ENCODE measurements at places on chromosomes 11 and 22.

DNA sequence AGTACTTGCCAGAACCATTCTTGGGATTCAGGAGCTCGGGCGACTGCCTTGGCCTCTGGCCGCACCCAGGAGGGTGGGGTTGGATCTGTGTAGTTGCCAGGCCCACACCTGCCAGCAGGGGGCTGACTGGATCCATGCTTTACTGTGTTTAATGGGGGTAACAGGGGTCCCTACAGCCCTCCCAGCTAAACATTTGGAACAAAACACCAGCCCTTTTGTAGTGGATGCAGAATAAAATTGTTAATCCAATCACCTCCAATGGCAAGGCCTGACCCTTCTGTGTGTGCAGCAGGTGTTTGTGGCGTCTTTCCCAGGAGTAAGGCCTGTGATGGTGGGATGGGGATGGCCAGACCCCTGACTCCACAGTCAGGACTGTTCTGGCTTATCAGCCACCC, 22.5 kb downstream of the SUN2 start:
- DNase-seq, result no peak

DNA sequence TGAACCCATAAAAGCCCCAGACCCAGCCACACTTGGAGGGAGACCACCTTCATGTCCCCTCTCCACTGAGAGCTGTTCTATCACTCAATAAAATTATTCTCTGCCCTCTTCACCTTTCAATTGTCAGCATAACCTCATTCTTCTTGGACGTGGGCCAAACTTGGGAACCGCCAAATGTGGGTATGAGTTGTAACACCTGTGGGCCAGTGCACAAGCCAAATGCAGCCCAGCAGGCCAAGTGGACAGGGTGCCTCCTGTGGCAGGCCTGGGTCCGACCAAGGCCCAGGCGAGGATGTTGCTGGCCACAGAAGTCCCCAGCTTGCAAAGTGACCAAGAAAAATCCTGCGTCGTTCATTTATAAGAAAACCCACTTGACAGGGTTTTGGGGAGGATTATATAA, 621.2 kb downstream of the METTL15 start:
- DNase-seq, result no peak

- no peak for DNase-seq
These were observed 309.9 kb downstream of the GUCY1A2 start for GRCh38 chr11:106708348-106708747.

DNA sequence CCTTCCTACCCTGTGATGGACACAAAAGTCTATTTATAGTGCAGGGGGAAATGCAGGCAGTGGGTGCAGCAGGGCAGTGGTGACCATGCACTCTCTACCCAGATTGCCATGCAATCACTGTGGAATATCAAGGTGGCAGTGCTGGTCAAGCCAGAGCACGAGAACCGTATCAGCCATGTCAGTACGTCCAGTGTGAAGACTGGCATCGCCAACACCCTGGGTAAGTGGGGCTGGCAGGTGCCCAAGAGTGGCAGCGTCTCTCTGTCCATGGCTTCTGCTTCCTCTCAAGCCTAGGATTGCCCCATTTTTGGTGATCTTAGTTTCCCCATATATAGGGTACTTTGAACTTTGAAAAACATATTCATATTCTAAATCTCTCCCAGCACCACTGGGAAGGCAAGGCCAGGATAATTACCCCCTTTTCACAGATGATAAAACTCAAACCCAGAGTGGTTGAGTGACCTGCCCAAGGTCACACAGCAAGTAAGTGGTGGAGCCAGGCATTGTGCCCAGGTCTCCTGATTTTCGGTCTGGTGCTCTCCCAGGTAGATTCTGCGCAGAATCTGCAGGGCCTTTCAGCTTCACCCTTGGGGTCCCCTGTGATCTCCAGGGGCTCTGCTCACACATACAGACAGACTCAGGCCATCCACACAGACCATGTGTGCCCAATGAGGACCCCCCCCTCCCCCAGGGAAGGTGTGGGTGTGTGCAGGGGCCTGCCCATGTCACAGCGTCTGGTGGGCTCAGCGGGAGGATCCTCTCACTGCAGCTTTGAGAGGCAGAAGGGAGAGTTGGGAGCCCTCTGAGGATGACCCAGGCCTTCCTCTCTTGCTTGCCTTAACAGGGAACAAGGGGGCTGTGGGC, 7.1 kb downstream of the INPPL1 start:
- no peak for DNase-seq

GRCh38 chr11:93196816-93197379, 893 bp downstream of the SLC36A4 start:
- no peak for DNase-seq

DNA sequence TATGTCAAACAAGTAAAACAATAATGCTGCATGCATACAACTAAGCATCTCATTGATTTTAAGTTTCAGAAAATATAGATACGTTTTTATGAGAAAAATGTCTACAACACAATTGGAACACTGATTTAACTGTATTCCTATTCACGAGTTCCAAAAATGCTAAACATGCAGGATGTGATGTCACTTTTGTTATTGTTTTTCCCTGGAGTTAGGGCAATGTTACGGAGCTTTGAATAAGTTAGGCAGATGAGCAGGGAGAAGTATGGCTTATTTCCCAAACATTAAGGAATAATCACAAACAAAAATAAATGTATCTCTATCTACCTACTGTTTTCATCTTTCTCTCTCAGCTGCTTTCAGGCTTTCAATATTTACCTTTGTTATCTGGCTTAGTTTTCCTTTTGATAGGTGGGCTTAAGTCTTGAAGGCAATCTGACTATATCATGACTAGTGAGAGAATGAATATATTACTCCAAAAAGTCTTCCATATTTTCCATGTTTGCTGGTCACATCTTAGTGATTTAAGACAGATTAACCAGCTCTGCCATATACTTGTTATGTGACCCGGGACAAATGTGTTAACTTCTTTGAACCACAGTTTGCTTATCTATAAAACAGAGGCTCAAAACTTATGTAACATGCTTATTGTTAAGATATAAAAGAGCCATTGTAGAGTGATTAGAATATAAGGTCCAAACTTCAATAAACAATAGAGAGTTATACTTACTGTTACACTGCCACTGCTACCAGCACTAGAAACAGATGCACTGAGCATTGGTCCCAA, 854.4 kb upstream of the CCDC90B start:
- no peak for DNase-seq

- no peak for DNase-seq
These were observed 7.8 kb downstream of the KIRREL3 start for GRCh38 chr11:126992804-126993111.

DNA sequence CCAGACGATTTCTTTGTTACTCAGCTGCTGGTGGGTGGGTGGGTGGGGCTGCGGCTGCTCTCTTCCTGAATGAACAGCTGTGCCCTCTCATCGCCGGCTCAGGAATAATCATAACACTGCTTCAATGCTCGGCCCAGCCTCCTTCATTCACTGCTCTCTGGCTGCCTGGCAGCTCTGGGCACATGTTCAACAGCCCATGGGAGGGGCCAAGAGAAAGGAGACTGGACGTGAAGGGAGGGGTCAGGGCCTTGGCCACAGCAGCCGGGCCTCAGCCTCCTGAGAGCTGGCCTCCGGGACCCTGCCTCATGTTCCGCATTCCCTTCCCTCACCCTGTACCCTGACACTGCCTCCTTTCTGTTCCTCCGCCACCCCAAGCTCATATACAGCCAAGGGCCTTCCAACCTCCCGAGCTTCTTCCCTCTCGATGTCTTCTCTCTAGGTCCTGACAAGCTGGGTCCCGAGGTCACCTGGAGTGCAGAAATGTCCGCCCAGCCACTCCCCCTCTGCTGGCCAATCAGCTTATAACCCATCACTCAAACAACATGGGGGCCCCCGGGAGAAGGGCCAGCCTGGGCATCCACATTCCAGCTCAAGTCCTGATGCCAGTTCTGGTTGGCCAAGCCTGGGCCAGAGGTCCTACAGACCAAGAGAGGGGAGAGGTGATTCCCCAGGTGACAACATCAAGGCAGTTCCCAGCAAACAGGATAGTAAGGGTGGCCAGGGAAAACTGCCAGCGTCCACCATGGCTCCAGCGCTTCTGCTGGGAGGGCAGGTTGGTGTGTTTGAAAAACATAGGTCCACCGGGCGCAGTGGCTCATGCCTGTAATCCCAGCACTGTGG, 3.2 kb upstream of the CSDC2 start:
- DNase-seq, result no peak

DNA sequence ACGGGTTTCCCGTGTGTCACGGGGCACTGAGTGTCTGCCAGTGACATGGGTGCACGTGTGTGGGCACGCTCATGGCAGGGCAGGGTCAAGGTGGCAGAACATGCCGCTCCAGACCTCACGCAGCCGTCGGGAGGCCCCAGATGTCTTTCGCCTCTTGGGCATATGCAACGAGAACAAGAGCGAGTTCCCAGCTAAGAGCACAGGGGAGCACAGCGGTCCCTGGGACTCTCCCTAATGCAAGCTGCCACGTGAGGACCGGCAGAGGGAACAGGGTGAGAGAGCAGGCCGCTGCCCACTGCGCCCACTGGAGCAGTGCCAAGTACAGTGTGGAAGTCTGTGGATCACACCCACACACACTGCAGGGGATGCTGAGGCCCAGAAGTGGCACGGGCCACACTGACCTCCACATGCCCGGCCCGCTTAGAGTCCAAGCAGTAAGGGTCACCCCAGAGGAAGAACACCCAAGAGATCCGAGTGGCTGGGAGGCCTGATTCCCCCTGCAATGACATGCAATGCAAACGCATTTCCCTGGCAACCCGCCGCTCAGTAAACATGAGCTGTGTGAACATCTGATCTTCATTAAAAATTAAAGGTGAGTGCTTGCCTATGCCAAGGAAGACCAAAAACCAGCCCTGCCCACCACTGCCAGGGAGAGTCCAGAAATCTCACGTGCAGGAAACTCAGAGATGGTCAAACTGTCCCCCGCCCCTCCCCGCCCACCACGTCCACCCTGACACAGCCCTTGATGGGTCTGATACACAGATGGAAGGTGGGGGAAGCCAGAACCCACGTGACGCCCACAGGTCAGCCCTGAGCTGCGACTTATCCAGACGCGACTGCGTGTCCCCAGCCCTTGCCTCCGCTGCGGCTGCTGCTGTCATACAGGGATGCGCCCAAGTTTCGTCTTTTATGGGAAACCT, 11.7 kb downstream of the CERK start:
- no peak for DNase-seq

- no peak for DNase-seq
These were observed 57.6 kb downstream of the KREMEN1 start for GRCh38 chr22:29130476-29130875.

DNA sequence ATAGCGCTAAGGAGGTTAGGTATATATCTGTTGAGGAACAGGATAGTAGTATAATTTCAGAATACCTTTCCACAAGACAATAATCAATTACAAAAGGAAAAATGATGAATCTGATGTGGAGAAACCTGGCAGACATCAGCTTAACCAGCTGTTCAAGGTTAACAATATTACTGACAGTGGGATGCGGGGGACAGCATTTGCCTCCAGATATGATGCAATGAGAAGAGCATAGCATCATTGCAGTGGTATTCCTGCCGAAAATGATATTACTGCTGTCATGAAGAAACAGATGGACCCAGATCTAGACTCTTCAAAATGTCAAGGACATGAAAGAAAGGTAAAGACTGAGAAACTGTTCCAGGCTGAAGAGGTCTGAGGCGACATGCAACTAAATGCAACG, 49.7 kb downstream of the RBFOX2 start:
- DNase-seq, result no peak

- no peak for DNase-seq
These were observed 561 bp downstream of the PGM2L1 start for GRCh38 chr11:74397501-74398243.

- DNase-seq, result no peak
These were observed 36.3 kb upstream of the PPARA start for GRCh38 chr22:46113910-46114517.

GRCh38 chr11:119872611-119873310, 143.8 kb upstream of the NECTIN1 start:
- DNase-seq, result no peak

DNA sequence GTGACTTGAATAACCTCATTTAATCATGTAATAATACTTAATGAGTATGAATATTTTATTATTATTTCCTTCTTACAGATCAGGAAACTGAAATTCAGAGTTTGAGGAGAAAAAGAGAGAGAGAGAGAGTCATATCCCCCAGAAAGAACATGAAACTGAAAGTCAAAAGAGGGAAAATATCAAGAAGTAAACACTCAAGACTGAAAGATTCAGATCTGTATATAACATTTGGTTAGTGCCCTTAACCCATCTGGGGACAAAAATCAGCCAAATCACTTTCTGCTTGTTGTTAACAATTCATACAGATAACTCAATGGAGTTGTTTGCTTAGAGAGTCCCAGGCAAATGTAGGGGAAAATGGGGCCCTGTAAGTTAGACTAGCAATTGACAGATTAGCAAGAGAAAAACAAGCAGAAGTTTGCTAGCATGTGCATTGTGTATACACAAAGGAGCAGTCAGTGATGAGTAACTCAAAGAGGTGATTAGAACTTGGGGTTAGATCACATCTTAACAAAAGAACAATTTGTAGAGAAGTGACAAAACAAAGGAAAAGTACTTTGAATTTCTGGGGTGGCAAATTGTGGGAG, 25.9 kb upstream of the MMP13 start:
- no peak for DNase-seq

GRCh38 chr22:19918332-19919106, 23.1 kb upstream of the COMT start:
- DNase-seq, result no peak

- DNase-seq, result no peak
These were observed 12.1 kb downstream of the BTBD10 start for GRCh38 chr11:13450832-13451397.

GRCh38 chr11:120108154-120108784, 29.6 kb downstream of the TRIM29 start:
- peak; percentile 38 for DNase-seq

- no peak for DNase-seq
These were observed 62.7 kb upstream of the RCN1 start for GRCh38 chr11:32028201-32028600.

- no peak for DNase-seq
These were observed 20.2 kb downstream of the PPP6R2 start for GRCh38 chr22:50363166-50363802.

DNA sequence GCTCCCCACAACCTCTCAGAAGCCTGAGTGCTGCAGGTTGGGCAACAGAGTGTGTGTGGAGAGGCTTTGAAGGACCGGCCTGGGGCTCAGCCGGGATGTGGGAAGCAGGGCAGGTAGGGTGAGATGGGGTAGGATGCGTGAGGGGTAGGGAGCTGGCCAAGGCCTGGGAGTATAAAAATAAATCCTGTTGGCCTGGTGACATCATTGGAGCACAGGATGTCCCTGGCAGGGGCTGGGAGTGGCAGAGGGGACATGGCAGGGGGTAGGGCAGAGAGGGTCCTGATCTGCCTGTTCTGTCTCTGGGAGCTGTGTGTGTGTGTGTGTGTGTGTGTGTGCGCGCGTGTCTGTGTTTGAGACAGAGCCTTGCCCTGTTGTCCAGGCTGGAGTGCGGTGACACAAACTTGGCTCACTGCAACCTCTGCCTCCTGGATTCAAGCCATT, 28.6 kb downstream of the TEF start:
- DNase-seq, result no peak

- DNase-seq, result no peak
These were observed 72.1 kb upstream of the CD44 start for GRCh38 chr11:35066783-35067423.

- no peak for DNase-seq
These were observed 9.8 kb downstream of the PDHX start for GRCh38 chr11:34926101-34926830.

Measured in activated T-cell treated with anti-CD3 and anti-CD28 coated beads for 4 hours (primary cell).